Activated CD4-positive, alpha-beta T cell treated with anti-CD3 and anti-CD28 coated beads, Interleukin-2, amount 50 U/mL, for 24 hours (primary cell): ENCODE measurements at places on chromosomes 4 and X.

- DNase-seq = no peak
These were observed 40.2 kb upstream of the PPP2R3B start for GRCh38 chrX:426881-427280.

GRCh38 chrX:22373766-22374165 is 101.1 kb downstream of the CBLL2 start:
- no peak for DNase-seq

GRCh38 chrX:78029663-78030062 is 60.2 kb upstream of the PGAM4 start:
- DNase-seq = no peak

GRCh38 chr4:61924131-61924530 is 724.0 kb downstream of the ADGRL3 start:
- no peak for DNase-seq

- no peak for DNase-seq
These were observed 92.8 kb upstream of the BMP2K start for GRCh38 chr4:78683352-78683751.

GRCh38 chr4:39745920-39746319 is 48.0 kb downstream of the UBE2K start:
- DNase-seq = no peak

GRCh38 chr4:145619639-145619996 is 433 bp downstream of the MMAA start:
- DNase-seq = no peak
